ENCODE measurements at places on chromosomes 3 and 15. TPM values are rescaled to one million over a fixed set of nuclear protein-coding genes. Genes with fewer than 3 reads are reported as not detected.

The NDN gene
- 0.03 TPM for total RNA-seq

The SPESP1 gene
- total RNA-seq = not detected

The CFAP91 gene
- total RNA-seq = 0.24 TPM

The NRG4 gene
- total RNA-seq = 0.94 TPM

The TRH gene
- not detected for total RNA-seq

The TMCO5A gene
- total RNA-seq = not detected

The CHRM5 gene
- 0.06 TPM for total RNA-seq

The H1-8 gene
- total RNA-seq = not detected

The HCN4 gene
- 0.38 TPM for total RNA-seq

The INKA1 gene
- 2.8 TPM for total RNA-seq

The PODXL2 gene
- total RNA-seq = 10.0 TPM

The HES1 gene
- 11.3 TPM for total RNA-seq

The B4GALT4 gene
- total RNA-seq = 101 TPM

The CRABP1 gene
- total RNA-seq = 1.9 TPM

The AQR gene
- total RNA-seq = 29.1 TPM

The CERS3 gene
- total RNA-seq = not detected

The CKMT1A gene
- total RNA-seq = 3.3 TPM

The RNU5B-1 gene
- total RNA-seq = not detected

The THSD4 gene
- 25.8 TPM for total RNA-seq

The MYO5A gene
- 19.3 TPM for total RNA-seq

The C3orf18 gene
- 2.3 TPM for total RNA-seq

The KCNAB1 gene
- not detected for total RNA-seq

The ACTC1 gene
- total RNA-seq = 0.22 TPM

The LEO1 gene
- 46.0 TPM for total RNA-seq

The CCDC50 gene
- total RNA-seq = 26.2 TPM

The MAP3K13 gene
- total RNA-seq = 11.7 TPM

The FANCD2OS gene
- not detected for total RNA-seq

The NRROS gene
- total RNA-seq = not detected

The PRR23B gene
- total RNA-seq = not detected

The TM4SF18 gene
- total RNA-seq = 29.7 TPM

The HAUS2 gene
- total RNA-seq = 19.6 TPM

The CFAP100 gene
- total RNA-seq = not detected

The VWA5B2 gene
- total RNA-seq = 0.29 TPM

The ARL6 gene
- total RNA-seq = 4.8 TPM

The SLC28A2 gene
- not detected for total RNA-seq

The TEX55 gene
- not detected for total RNA-seq

The OR5H6 gene
- not detected for total RNA-seq

The SOX14 gene
- total RNA-seq = not detected

The TNFSF10 gene
- not detected for total RNA-seq

The ATP13A4 gene
- not detected for total RNA-seq

The CYP1A2 gene
- not detected for total RNA-seq

The XCR1 gene
- not detected for total RNA-seq

The UNC13C gene
- total RNA-seq = 0.01 TPM

The PLS1 gene
- total RNA-seq = 11.1 TPM

The BFSP2 gene
- total RNA-seq = not detected

All from A549 treated with AZD2906 at 1 μM for 4 hours (cell line).